Gastroesophageal sphincter (tissue), 4 donors: ENCODE measurements at places on chromosomes 5 and 9. TPM values are rescaled to one million over a fixed set of nuclear protein-coding genes. Genes with fewer than 3 reads are reported as not detected.

Gene PCDHGB4
- total RNA-seq = 14.8 TPM

Gene IL6ST
- 391 TPM for total RNA-seq

Gene ELAVL2
- 0.13 TPM for total RNA-seq

Gene MED10
- total RNA-seq = 39.7 TPM

Gene GLIPR2
- total RNA-seq = 52.8 TPM

Gene STK32A
- 3.7 TPM for total RNA-seq

Gene PAPPA
- 3.0 TPM for total RNA-seq

Gene PCDHA1
- not detected for total RNA-seq

Gene GRIN1
- total RNA-seq = not detected

Gene GCNT1
- 3.3 TPM for total RNA-seq

Gene OR1Q1
- total RNA-seq = not detected

Gene PDCD1LG2
- total RNA-seq = 4.6 TPM

Gene FREM1
- 0.59 TPM for total RNA-seq

Gene DNAI1
- not detected for total RNA-seq

Gene NOXA1
- 4.2 TPM for total RNA-seq

Gene PPP3R2
- not detected for total RNA-seq

Gene CCDC127
- 9.0 TPM for total RNA-seq

Gene HRCT1
- 10.1 TPM for total RNA-seq

Gene NKD2
- 2.0 TPM for total RNA-seq

Gene IL4
- total RNA-seq = not detected

Gene AJM1
- total RNA-seq = 8.6 TPM

Gene MYMK
- not detected for total RNA-seq

Gene N4BP3
- 1.2 TPM for total RNA-seq

Gene OR1J2
- not detected for total RNA-seq

Gene NRARP
- 4.7 TPM for total RNA-seq

Gene NUP155
- total RNA-seq = 21.6 TPM

Gene F2RL2
- total RNA-seq = 8.4 TPM

Gene C9orf50
- total RNA-seq = not detected

Gene SLC36A3
- total RNA-seq = not detected

Gene CXCL14
- total RNA-seq = 0.15 TPM

Gene EPB41L4B
- total RNA-seq = 1.7 TPM

Gene SOHLH1
- total RNA-seq = not detected

Gene RANBP3L
- total RNA-seq = 3.4 TPM

Gene GFPT2
- 94.1 TPM for total RNA-seq

Gene LEAP2
- 0.27 TPM for total RNA-seq

Gene STKLD1
- not detected for total RNA-seq

Gene OLFM1
- 32.8 TPM for total RNA-seq

Gene SRP19
- total RNA-seq = 36.5 TPM

Gene TMEM215
- total RNA-seq = 0.12 TPM

Gene GPX8
- total RNA-seq = 11.2 TPM

Gene CCNI2
- not detected for total RNA-seq

Gene CHSY3
- 2.3 TPM for total RNA-seq

Gene COMMD10
- total RNA-seq = 28.9 TPM

Gene PTGER4
- total RNA-seq = 30.1 TPM

Gene ANXA2R
- 1.2 TPM for total RNA-seq

Gene INSL6
- not detected for total RNA-seq

Gene PHF24
- total RNA-seq = not detected

Gene IL33
- 76.6 TPM for total RNA-seq

Gene INSYN2B
- total RNA-seq = not detected

Gene CDC20B
- total RNA-seq = not detected

Gene PRR7
- total RNA-seq = 1.6 TPM

Gene PCDHB8
- total RNA-seq = 1.2 TPM

Gene PSD2
- total RNA-seq = not detected
